ENCODE measurements at places on chromosomes 1 and 21. TPM values are rescaled to one million over a fixed set of nuclear protein-coding genes. Genes with fewer than 3 reads are reported as not detected.

The FBLIM1 gene
- 11.4 TPM for total RNA-seq

The PARS2 gene
- total RNA-seq: 3.7 TPM

The FCRL1 gene
- 0.16 TPM for total RNA-seq

The GLUL gene
- total RNA-seq: 264 TPM

The TADA1 gene
- total RNA-seq: 51.3 TPM

The MUL1 gene
- 17.5 TPM for total RNA-seq

The CD1D gene
- 1.6 TPM for total RNA-seq

The NMNAT2 gene
- 41.5 TPM for total RNA-seq

The GBP7 gene
- total RNA-seq: not detected

The UMODL1 gene
- not detected for total RNA-seq

The LCE1F gene
- not detected for total RNA-seq

The KIRREL1 gene
- total RNA-seq: 20.6 TPM

The WDR64 gene
- total RNA-seq: not detected

The LHX8 gene
- not detected for total RNA-seq

The CR1L gene
- total RNA-seq: 0.16 TPM

The BCL2L15 gene
- total RNA-seq: 1.4 TPM

The KIF26B gene
- total RNA-seq: 31.7 TPM

The KCNJ9 gene
- 14.7 TPM for total RNA-seq

All from occipital lobe (tissue), 3 donors.